CD8-positive, alpha-beta memory T cell (primary cell): ENCODE measurements at places on chromosomes 13 and 19. TPM values are rescaled to one million over a fixed set of nuclear protein-coding genes. Genes with fewer than 3 reads are reported as not detected.

ZNF99 gene
- total RNA-seq = not detected

TTC9B gene
- total RNA-seq = not detected

S1PR5 gene
- total RNA-seq = 1.8 TPM

PPP2R1A gene
- total RNA-seq = 250 TPM

WTIP gene
- total RNA-seq = 0.16 TPM

RNF113B gene
- total RNA-seq = not detected

LYPD3 gene
- total RNA-seq = 1.2 TPM

CCDC97 gene
- total RNA-seq = 32.1 TPM

F10 gene
- total RNA-seq = not detected

RYR1 gene
- 3.3 TPM for total RNA-seq

CEACAM3 gene
- not detected for total RNA-seq

LILRB4 gene
- 0.69 TPM for total RNA-seq

BRME1 gene
- total RNA-seq = 8.2 TPM

CDX2 gene
- total RNA-seq = not detected

BEST2 gene
- total RNA-seq = not detected

UCHL3 gene
- 37.1 TPM for total RNA-seq

CPT1C gene
- 0.66 TPM for total RNA-seq

PLIN5 gene
- not detected for total RNA-seq

CBARP gene
- 0.80 TPM for total RNA-seq

SELENOV gene
- not detected for total RNA-seq

SIAH3 gene
- total RNA-seq = 0.20 TPM

IRGC gene
- total RNA-seq = not detected

DEDD2 gene
- 30.0 TPM for total RNA-seq

SCAMP4 gene
- total RNA-seq = 38.6 TPM

NLRP11 gene
- 0.11 TPM for total RNA-seq

SRRM5 gene
- total RNA-seq = 0.24 TPM

NKPD1 gene
- total RNA-seq = 0.13 TPM

KLF12 gene
- total RNA-seq = 28.6 TPM

ELOF1 gene
- 61.7 TPM for total RNA-seq
